Hematopoietic multipotent progenitor cell treated with erythropoietin and hydrocortisone succinate and interleukin-3 and kit ligand, for 17 days (in vitro differentiated cells): ENCODE measurements at places on chromosomes 6 and 20.

DNA sequence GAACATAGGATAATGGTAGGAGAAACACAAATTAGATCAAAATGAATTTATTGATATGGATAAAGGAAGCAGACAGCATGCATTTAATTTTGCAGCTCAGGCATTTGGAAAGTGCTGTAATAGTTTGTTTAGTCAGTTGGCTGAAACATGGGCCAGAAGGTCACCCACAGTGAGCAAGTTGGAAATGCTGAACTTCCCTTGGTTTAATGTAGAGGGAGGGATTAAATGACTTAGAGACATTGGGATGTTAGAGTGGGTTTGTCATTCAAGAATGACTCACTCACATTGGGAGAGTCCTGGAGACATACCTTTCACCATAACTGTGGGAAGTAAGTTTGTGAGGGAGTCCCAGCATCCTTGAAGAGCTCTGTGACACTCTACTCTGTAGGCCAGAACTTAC lies 231.5 kb upstream of the PLCB4 start:
- DNase-seq = no peak

- peak; percentile 50 for DNase-seq
Measured at GRCh38 chr6:3457710-3458602, 1.1 kb upstream of the SLC22A23 start.

DNA sequence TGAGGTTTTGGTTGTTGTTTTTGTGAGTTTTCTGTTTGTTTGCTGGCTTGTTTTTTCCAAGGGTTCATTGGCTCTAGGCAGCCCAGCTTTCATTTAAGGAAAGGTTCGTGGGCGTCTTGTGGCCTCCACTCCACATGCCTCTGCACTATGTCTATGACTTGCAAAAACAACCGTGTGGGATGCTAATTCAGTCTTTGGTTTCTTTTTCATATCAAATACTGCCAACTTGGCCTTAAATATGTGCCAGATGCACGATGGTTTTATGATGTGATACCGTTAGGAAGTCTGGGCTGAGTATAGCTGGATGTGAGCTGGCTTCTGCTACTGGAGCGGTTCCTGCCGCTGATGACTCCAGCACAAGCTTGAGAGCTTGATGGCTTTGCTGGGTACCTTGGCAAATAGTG lies 96.3 kb downstream of the BMP2 start:
- DNase-seq = no peak

DNA sequence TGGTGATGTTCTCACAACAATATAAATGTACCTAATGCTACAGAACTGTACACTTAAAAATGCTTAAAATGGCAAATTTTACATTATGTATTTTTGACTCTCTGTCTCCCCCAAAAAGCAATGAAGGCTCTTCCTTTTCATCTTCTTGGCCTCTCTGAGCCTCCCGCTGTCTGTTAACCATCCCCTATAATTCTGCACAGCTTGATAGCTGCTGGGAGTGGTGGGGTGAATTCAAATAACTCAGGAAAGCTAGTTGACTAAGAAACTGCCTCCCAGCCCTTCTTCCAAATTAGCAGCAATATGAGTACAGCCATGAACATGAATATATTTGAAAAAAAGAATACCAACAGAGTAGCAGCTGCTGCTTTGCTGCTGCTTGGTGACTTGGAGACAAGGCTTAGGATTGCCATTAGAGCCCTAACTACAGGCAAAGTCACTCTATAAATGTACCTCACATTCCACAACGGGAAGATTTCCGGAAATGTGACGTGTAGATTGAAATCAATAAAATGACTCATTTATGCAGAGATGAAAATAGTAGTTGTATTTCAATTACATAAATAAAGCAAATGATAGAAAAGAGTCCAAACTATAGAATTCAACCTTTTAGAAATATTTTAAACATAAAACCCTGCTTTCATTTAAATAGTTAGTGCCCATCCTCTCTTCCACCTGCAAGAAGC lies 200.1 kb upstream of the HEY2 start:
- no peak for DNase-seq

- DNase-seq = no peak
Measured at GRCh38 chr6:100469101-100469859, 4.6 kb upstream of the SIM1 start.

- DNase-seq = no peak
Measured at GRCh38 chr6:16058929-16059345, 69.9 kb upstream of the MYLIP start.

GRCh38 chr6:26215585-26216358 lies 128.5 kb downstream of the HFE start:
- DNase-seq = peak; percentile 65

GRCh38 chr6:39590871-39591393 lies 134.3 kb downstream of the KIF6 start:
- DNase-seq = no peak

GRCh38 chr6:22149096-22149495 lies 147.7 kb downstream of the PRL start:
- DNase-seq = no peak

DNA sequence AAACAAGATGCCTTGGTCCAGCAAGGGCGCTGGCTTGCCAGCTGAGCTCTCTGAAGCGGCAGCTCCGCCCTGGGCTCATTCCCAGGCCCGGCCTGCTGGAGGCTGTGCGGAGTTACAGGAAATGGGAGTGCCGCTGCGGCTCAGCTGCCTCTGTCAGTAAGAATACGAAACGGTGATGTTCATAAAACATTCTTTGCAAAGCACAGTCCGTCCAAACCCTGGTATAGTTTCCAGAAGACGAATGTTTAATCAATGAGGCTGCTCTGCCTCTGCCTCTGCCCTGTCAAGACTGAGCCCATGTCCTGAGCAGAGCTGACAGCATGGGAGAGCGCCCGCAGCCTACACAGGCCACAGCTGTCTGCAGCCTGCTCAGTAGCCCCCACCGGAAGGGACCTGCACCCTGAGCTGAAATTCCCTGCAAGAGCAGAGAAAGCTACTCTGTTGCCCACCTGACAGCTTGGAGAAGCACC lies 153.3 kb upstream of the SNX9 start:
- DNase-seq = no peak

DNA sequence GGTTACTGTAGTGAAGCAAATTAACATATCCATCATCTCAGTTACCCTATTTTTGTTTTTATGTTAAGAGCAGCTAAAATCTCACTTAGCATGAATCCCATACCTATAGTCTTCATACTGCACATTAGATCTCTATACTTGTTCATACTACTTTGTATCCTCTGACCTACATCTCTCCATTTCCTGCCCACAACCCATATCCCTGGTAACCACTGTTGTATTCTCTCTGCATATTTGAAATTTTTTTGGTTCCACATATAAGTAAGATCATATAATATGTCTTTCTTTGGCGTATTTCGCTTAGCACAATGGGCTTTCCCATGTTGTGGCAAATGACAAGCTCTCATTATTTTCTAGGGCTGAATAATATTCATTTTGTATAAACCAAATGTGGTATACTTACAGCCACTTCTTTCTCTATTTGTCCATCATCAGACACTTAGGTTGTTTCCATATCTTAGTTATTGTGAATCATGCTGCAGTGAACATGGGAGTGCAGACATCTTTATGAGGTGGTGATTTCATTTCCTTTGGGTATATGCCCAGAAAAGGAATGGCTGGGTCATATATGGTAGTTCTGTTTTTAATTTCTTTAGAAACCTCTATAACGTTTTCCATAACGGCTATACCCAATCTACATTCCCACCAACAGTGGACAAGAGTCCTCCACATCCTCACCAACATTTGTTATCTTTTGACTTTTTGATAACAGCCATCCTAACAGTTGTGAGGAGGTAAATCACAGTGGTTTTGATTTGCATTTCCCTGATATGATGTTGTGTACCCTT lies 39.8 kb downstream of the BACH2 start:
- no peak for DNase-seq

DNA sequence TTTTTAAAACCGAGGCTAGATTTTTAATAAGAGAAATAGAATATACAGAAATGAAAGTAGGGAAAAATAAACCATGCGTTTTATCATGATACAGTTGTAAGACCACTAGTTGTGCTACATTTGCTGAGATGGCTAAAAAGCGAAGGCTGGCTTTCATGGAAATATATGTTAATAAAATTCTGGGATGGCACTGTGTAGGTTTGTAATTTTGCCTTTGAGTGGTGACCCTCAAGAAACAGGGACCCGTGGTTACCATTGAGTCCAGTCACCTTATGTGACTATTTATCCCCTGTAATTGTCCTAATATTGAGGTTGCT lies 233.8 kb downstream of the ARHGAP18 start:
- DNase-seq = no peak

DNA sequence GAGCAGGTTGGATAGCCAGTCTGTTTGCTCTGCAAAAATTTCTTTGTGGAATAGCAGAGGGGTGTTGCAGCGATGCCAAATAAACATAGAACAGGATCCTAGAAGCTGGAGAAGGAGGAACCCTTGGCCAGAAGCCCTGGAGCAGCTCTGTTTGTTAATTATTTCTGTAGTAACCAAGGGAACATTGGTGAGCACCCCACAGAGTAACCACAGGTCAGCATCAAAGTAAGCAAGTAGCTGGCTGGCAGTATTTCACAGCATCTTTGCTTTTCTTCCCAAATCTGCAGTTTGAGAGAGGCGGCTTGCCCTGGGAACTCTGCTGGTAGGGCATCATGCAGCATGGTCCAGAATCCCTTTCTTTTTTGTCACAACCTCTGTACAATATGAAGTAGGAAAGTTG lies 12.7 kb upstream of the APMAP start:
- no peak for DNase-seq

- DNase-seq = no peak
Measured at GRCh38 chr6:130381459-130382380, 15.9 kb downstream of the TMEM200A start.
